NCI-H1930 (cell line): ENCODE measurements at places on chromosomes 7 and 10.

GRCh38 chr10:130983749-130984148 lies 327.8 kb downstream of the TCERG1L start:
- no peak for DNase-seq

DNA sequence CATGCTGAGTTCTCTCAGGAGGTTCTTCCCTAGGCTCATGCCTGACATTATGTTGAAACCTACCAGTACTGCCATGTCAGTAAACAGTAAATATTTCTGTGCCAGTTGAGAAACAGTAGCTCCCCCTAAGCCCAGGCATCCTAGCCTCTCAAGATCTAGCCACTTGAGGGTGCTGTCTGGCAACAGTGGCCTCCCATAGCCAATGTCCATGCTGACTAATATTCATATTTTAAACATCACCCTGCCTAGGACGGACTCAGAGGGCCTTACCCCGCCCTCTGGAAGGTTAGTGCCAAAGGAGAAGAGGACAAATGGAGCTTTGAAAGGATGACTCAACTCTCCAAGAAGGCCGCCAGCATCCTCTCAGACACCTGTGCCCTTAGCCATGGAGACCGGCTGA lies 7.7 kb downstream of the ACSM6 start:
- no peak for DNase-seq

GRCh38 chr10:28295336-28295735 lies 7.5 kb downstream of the MPP7 start:
- no peak for DNase-seq

DNA sequence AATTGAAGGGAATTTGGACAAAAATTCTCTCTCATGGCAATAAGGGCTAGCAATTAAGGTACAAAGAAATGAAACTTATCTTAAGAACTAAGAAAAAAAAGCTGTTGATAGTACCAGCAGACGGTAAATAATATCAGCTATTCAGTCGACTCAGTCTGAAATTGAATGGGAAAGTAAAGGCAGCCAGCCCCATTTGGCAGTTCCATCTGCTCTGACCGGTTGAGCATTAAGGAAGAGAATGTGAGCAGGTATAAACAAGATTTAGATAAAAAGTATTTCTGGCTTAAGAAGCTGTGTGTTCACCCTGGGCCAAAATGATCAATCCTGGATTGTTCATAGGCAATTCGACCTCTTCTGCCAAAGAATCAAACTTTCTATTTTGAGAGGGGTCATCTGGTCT lies 154.6 kb upstream of the NPVF start:
- DNase-seq, result no peak

- no peak for DNase-seq
These were observed 158.0 kb downstream of the IPMK start for GRCh38 chr10:58109731-58110130.

DNA sequence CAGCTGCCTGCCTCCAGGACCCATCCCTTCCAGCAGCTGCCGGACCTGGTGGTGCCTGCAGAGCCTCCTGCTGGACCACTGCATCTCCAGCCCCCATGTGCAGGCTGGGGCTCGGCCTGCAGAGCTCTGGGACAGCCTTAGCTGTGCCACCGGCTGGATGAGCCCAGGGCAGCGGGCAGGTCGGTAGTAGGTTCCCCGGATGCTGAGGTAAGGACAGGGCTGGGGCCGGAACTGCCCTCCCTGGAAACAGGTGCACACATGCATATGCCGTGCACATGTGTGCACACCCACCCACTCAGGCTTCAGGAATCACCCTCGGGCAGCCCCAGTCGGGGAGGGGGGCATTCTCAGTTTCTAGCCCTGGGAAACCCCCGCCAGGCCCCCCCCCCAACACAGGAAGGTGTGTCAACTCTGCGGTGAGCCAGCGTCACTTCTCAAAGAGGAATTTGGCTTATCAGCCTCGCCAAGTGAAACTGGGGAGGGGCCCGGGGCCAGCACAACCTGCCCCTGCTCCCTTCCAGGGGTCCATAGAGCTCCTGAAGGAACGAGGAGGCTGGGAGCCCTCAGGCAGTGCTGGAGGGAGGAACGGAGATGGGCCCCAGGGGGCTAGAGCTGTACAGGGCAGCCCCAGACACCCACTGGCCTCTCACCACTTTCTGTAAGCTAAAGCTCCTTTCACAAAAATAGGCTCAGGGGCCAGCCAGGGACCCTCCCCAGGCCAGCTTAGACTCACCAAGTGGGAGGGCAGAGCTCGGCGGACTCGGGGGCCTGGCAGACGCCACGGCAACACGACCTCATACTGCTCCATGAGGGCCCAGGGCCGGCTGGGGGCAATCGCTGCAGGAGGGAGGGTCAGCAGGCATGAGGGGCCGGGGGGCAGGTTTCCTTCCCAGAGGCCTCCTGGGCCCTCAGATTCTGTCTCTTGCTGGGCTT lies 1.7 kb downstream of the ADAM8 start:
- DNase-seq, result no peak

DNA sequence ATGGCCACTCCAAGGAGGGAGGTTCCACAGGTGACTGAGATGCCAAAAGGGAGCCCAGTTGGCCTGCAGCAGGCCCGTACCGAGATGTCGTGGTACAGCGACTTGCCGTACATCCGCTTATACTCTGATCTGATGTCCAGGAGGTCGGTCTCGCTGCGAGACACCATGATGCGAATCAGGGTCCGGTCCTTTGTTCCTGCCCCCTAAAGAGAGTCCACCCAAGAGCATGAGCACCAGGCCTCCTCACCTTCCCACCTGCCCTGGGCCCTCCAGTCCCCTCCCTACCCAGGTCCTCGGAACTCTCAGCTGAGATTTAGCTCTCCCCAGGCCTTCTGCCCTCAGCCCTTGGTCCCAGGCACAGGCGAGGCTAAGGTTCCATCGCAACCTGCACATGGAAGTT lies 25.0 kb downstream of the PLAC9 start:
- DNase-seq, result no peak

GRCh38 chr7:1777122-1777521 lies 107.0 kb downstream of the ELFN1 start:
- DNase-seq, result no peak

DNA sequence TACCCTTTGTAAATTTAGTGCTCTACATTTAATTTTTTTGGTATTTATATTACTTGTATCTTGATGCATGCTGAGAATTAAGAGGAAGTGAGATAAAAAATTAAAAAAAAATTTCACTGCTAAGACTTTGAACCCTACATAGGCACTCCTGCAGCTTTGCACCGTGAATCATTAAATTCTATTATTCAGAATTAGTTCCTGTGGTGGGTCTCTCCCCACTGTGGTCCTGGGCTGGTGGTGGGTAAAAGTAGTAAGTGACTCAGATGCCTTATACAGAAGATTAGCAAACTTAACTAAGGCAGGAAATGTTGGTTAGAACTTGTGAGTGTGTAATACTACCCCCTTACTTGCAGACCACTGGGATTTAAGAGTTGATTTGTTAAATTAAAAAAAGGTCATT lies 72.6 kb downstream of the AP3M1 start:
- no peak for DNase-seq

DNA sequence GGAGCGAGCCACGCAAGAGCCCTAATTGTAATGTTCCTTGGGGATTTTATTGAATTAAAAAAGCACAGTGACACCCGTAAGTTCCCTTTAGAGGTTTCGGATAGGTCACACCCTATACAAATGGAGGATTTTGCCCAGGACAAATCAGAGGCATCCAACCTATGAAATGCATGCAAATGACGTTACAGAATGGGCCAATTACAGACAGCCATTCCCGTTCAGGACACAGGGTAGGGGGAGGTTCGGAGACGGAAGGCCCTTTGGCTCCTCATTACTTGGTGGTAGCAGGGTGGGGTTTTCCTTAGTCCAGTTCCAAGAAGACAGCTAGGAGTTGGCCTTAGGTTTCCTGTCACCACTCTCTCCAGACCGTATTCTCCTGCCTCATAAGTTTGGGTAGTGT lies 754.1 kb downstream of the IPMK start:
- no peak for DNase-seq

- DNase-seq, result no peak
These were observed 3.5 kb upstream of the CPA2 start for GRCh38 chr7:130263130-130263529.

DNA sequence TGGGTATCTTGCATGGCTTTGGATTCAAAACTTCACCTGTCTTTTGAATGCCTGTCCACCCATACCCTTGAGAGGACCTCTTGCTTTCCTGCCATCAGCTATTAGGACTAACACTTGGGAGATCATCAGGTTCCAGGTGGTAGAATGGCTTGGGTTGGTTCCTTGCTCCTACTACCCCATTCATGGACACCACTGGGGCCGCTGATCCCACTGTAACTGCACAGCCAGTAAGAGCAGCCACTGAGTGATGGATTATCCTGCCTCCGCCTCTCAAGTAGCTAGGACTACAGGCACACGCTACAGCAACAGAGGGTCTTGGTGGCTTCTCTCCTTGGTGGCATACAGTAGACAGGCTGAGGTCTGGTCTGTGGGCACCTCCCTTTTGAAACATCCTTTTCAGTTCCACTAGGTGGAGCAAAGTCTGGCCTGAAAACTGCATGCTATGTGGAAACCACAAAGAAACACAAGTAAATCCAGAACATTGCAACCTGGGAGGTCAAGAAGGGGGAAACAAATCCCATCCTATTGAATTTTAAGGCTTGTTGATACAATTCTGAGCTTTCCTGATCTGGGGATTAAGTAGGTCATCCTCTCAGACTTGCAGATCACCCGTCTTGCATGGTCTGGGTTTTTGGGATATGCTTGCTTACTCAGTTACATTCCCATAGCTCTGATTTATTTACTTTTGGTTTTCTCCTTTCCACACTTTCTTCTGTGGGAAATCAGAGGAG lies 9.4 kb downstream of the WBP1L start:
- no peak for DNase-seq

DNA sequence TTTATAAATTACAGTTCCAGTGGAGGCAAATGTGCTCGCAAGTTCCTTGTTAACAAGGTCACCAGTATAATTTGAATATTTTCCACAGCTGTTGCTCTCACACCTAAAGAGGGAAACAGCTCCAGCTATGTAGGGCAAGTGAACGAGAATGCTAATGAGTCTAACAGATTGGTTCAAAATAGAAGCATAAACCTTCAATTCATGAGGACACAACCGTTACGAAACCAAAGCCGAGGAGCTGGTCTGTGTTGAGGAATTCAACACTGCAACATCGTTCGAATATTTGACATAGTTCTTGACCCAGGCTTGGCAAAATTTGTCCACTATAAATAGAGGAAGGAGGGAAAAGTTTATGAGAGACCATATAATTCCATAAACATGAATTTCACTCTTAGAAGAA lies 161.3 kb downstream of the KLF6 start:
- no peak for DNase-seq

DNA sequence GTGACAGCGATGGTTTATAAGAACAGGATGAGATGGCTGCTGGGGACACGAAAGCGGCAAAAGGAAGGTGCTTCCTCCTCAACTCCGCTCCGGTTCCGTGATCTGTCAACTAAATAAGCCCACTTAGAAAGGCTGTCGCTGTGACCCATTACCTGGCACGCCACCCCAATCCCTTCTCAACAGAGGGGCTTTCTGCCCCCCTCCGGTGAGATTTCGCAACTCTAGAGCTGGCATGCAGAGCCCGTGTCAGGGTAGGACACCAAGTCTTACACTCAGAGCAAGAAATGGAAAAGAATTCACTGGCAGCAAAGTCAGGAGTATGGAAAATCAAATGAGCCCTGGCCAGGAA lies 66.4 kb downstream of the FGFR2 start:
- no peak for DNase-seq

GRCh38 chr10:22570733-22571430 lies 143.5 kb downstream of the PIP4K2A start:
- DNase-seq, result no peak

DNA sequence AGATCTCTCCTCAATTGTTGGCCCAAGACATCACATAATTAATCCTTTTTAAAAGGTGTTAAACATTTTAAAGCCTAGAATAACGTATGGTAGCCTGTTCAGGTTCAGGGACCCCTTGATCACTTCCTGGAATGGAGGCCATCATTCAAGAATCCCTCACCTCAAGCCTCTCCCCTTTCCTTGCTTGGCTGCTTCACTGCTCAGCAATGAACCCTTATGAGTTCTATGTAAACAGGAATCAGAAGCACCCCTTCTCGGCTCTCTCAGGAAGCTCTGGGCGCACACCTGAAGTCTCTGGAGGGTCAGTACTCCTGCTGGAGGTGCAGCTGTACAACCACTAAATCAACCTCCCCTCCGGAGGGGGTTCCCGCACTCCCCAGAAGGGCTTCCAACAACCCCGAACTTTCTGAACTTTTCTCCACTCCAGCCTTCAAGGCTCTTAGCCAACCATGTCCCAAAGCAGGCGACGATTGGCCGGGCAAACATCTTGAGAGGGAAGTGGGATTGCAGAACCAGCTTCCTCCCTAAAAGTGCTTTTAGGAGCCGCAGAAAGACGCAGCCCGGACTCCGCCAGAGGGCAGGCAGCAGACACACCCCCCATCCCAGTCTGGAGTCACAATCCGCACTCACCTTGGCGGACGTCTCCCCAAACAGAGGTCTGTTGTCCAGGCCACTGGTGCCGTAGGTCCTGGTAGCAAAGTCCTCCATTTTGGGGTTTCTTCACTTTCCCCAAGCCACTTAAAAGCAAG lies 562 bp downstream of the TMEM243 start:
- no peak for DNase-seq

DNA sequence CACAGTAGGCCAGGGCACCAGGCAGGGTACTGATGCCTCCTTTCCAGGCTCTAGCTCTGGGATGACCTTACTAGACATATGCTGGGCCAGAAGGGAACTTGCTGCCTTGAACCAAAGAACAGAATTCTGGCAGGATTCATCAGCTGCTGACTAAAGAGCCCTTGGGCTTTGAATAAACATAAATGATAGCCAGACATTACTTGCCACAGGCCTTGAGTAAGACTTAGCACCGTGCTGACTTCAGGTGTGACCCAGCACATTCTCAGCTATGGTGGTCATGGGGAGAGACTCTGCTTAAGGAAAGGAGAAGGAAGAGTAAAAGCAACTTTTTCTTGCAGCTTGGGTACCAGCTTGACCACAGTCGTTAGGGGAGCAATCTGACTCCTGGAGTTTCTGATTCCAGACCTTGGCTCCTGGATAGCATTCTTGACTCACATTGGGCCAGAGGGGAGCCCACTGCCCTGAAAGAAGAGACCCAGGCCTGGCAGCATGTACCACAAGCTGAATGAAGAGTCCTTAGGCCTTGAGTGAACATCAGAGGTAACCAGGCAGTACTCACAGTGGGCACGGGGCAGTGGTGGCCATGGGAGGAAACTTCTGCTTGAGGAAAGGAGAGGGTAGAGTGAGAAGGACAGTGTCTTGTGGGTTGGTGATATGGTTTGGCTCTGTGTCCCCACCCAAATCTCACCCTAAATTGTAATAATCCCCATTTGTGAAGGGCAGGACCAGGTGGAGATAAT lies 926.1 kb upstream of the SORCS1 start:
- DNase-seq, result no peak

DNA sequence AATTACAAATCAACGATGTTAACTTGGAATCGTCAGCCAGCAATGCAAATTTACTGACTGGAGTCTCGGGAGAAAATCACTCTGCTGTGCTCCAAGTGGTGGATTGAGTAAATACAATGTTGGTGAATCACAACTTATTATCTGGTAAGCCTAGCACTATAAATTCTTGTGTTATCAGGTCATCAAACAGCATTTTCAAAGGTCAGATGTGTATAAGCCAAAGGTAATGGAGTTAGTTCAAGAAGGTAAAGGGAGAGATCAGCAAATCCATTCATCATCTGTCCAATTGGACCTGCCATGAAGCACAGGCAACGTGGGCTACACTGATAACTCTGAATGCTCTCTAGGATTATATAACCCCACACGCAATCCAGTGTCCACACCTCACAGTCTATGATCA lies 13.9 kb downstream of the CUBN start:
- DNase-seq, result no peak
